CD4-positive, alpha-beta T cell treated with Interleukin-6 for 4 hours (primary cell): ENCODE measurements at places on chromosomes 16 and 17.

- no peak for DNase-seq
Observed at GRCh38 chr17:1402262-1402586, 2.2 kb upstream of the YWHAE start.

DNA sequence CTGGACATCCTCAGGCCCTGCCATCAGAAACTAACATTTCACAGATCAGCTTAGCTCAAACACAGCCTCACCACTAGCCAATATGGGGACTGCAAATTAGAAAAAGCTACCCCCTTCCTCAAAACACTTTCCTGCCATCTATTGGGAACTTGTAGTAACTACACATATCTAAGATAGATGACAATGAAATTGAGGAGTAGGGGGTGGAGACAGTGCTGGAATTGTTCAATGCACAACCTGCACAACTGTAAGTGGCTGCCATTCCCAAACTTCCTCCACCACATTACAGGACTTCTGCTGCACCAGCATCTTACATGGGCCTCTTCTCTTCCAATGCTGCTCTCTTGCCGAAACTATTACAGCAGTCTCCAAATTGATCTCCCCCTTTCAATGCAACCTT lies 21.9 kb downstream of the AIPL1 start:
- DNase-seq: no peak

DNA sequence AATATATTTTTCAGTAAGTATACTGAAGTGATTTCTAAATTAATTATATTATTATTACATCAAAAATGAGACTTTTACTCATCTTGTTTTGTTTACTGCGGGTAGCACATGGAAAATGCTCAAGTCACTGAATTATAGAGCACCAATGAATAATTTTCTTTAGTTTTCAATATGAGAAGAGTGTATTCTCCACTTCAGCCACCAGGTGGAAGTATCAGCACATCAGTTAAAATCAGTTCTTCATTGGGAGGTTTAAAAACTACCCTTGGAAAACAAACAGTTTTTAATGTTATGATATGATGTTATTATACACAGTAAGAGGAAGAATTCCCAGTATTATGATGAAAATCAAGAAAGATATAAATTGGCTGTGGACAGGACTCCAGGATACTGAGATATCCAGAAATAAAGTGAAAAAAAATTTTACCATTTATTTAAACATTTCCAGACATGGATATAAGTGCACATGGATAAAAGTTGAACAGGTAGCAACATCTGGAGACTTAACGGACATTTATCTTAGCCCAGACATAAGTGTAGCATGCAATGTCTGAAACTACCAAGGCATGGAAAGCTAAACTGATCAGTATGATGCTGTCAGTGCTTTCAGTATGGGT lies 467.3 kb downstream of the KCNJ2 start:
- DNase-seq: no peak

DNA sequence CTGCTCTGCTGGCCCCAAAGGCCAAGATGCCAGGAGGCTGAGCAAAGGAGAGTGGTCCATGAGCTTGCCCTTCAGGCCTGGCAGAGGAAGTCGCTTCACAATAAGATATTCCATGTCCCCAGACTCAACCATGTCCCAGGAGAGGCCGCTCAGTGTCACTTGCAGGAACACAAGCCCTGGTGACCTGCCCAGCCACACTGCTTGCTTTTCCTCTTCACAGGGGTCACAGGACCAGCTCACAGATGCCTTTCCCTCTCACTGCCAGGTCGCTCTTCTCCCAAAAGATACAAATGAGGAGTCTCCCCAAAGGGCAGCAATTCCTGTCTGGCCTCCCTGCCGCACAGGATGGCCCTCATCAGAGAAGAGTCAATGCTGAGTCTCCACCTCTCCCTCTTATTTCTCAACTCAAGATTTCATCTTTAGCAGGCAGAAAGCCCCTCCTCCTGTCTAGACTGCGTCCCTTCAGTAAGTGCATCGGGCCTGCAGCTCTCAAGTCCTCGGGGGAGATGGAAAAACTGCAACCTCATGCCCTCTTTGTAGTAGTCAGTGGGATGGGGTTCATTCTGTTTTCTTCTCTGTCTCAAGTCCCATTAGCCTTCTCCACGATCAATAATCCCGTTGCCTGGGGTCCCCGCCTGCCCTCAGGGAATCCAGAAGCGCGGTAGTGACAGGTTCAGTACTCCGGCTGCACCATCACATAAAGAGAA lies 5.0 kb downstream of the JUP start:
- no peak for DNase-seq

DNA sequence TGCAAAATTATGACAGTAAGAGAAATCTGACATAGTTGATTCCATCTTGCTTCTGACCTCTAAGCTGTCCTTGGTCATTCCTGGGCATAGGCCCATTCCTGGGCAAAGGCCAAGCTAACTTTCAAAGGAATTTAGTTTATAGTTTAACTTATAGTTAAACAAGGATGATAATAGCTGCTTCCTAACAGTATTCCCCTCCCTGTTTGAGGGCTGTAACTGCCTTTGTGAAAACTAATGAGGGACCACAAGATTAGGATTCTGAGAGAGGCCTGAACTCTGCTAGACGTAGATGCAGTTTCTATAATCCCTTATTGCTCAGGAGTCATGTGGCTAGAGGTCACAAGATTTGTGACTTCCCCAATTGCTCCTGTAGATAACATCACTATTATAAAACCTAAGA lies 80.2 kb upstream of the ASIC2 start:
- no peak for DNase-seq
